ENCODE measurements at places on chromosomes 7 and 10.
A peak's percentile ranks its signal among the peaks of the same experiment; 100 is the strongest.

DNA sequence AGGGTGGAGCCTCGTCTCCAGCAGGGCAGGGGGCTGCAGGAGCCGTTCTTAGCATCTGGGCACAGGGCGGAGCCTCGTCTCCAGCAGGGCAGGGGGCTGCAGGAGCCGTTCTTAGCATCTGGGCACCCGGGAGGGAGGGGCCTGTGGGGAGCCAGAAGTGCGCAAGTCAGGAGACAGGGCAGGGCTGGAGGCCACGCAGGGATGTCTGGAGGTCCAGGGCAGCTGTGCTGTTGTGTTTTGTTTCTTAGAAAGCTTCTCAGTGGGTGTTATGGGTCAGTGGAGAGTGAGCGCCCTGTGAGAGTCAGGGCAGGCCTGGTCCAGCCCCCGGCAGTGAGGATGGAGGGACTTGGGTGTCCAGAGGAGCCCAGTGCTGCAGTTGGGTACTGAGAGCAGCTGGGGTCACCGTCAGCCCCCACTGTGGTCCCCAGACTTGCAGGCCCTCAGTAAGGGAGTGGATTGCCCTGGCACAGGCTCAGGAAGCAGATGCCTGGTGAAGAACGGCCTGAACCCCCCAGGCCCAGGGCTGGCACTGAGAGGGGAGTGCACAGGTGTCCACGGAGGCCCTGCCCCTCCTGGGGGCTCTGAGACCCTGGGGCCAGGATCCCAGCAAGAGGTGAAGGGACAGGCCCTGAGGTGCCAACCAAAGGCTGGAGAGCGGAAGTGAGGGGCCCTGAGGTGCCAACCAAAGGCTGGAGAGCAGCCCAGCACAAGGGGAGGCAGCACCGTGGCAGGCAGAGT is 29.8 kb downstream of the FAM20C start:
- DNase-seq = no peak

- DNase-seq = no peak
These were observed 11.5 kb downstream of the KLF6 start for GRCh38 chr10:3773460-3774017.

GRCh38 chr10:42637142-42637541 is 1.2 kb downstream of the ZNF33B start:
- DNase-seq = no peak

DNA sequence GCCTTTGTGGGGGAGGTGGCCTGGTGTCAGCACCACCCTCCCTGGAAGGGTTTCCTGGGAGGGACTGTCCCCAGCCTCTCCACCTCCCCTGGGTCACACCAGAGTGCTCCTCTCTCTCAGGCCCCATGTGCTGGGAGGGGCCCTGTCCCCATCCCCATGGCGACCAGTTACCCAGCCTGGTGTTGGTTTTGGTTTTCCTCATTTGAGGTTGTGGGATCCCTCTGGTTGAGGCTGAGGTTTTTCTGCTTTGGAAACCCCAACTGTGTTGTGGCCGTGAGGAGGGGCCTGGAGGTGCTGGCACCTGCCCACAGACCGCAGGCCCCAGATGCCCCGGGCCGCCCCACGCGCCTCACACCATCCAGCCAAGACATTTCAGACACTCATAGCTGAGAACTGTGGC is 106.3 kb downstream of the GRK5 start:
- no peak for DNase-seq

DNA sequence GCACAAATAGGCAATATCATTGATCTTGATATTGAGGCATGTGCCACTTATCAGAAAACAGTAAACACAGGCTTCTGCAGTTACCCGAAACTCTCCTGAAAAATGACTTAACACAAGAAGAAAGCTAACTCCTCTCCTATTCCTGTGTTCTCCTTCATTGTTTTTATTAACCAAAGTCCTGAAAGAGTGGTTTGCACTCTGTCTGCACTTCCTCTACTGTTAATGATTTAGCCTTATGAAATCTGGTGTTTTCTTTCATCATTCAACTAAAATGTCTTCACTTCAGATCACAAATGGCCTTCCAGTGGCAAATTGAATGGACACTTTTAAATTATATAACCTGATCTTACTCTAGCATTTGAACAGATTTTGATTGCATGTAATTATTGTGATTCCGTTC is 630.6 kb upstream of the PHF14 start:
- no peak for DNase-seq

GRCh38 chr10:36542493-36542892 is 582.9 kb upstream of the ANKRD30A start:
- DNase-seq = no peak

DNA sequence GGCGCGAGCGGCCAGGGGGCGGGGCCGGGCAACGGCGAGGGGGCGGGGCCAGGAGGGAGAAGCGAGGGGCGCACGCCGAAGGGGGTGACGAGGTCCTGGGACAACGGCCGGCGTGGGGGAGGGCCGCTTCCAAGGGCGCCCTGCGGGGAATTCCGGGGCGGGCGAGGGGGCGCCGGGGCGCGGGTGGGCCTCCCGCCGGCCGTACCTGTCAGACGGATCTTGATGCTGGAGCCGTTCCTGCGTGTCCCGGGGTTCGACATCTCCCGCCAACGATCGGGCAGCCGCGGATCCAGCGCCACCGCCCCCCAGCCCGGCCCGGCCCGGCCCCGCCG is 421 bp downstream of the SMURF1 start:
- no peak for DNase-seq

GRCh38 chr7:49001610-49002033 is 77.3 kb downstream of the CDC14C start:
- DNase-seq = peak; percentile 1

- DNase-seq = no peak
These were observed 72.4 kb upstream of the LOXL4 start for GRCh38 chr10:98340261-98340939.

- DNase-seq = peak; percentile 35
These were observed 43.4 kb downstream of the FAM20C start for GRCh38 chr7:235576-236395.

GRCh38 chr10:101774589-101775272 is 1.2 kb downstream of the FGF8 start:
- DNase-seq = no peak

- no peak for DNase-seq
These were observed 124.4 kb downstream of the HGF start for GRCh38 chr7:81645435-81645834.
